ENCODE measurements at places on chromosomes 2 and 18.

DNA sequence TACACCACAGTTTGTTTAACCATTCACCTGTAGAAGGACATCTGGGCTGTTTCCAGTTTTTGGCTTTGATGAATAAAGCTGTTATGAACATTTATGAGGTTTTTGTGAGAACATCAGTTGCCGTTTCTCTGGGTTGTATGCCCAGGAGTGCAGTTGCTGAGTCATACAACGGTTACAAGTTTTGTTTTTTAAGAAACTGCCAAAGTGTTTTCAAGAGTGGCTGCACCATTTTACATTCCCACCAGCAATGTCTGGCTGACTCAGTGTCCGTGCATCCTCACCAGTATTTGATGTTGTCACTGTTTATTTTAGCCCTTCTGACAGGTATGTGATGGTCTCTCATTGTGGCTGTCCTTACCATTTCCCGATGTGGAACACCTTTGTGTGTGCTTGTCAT lies 48.0 kb upstream of the GPR17 start:
- no peak for DNase-seq

- DNase-seq = no peak
These were observed 7.2 kb upstream of the CTDSP1 start for GRCh38 chr2:218392459-218392858.

DNA sequence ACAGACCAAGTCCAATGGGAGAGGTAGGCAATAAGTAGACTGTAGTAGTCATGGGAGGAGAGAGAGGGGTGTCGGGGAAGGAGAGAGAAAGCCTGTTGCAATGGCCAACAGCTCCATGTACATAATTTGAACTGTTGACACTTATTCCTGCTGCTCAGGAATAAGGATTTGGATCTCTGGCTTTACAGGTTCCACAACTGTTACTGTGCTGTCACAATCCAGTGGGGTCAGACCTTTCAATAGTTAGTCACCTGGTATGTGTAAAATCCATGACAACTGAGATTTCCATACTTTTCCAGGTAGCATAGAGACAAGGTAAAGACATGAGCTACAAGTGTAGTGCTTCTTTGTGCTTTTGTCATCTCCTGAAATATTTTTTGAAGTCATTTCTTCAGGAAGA lies 47.5 kb upstream of the RIOK3 start:
- no peak for DNase-seq

DNA sequence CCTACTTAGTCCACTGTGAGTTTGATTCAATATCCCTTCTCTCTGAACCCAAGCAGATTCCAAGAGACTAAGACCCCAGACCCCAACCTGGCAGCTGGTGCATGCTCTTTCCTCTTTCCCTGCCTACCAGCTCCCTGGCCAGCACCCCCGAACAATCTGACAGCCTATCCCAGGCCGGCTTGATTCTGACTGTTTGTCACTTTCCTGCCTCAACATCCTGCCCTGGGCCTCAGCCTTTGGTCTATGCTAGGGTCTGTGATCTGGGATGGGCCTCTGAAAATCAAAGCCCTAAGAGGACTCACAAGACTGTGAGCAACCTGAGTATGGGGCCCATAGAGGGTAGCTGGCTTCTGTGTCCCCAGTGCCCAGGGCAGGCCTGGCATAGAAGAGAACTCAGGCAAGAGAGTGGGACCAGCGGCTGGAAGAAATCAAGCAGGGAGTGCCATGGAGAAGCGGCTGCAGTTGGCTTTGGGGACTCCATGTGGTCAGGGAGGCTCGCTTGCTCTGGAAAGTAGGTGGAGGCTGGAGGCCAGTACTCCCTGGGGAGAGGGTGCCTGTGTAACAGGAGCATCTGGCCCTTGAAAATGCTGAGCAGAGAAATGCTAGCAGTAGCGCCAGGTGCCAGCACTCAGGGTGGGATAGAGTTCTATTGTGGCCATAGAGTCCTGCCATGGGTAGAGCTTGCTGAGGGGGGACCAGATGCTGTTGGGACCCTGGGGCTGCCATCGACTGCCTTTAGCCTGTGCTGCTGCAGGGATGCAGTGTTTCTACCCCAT lies 343.9 kb downstream of the DYSF start:
- no peak for DNase-seq

- DNase-seq = no peak
These were observed 13.4 kb downstream of the ERICH2 start for GRCh38 chr2:170783549-170783948.

- DNase-seq = no peak
These were observed 11.8 kb downstream of the TDRD15 start for GRCh38 chr2:21135585-21135984.

DNA sequence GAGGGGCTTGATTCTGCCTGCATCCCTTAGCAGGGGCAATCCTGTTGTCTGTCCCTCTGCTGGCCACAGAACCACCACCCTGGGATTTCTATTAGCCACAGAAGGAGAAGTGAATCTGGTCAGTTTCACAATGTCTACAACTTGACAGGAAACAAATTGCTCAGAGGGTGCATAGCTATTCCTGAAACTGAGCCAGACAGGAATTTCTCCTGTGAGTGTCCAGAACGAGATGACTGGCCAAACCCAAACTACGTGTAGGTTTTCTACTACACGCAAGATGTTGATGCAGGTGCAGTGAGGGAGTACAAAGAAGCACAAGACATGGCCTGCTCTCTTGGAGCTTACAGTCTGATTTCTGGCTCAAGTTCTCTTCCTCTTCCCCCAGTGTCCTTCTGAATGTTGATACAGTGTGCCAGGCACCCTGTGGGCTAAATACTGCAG lies 201.9 kb downstream of the CLIP4 start:
- no peak for DNase-seq

DNA sequence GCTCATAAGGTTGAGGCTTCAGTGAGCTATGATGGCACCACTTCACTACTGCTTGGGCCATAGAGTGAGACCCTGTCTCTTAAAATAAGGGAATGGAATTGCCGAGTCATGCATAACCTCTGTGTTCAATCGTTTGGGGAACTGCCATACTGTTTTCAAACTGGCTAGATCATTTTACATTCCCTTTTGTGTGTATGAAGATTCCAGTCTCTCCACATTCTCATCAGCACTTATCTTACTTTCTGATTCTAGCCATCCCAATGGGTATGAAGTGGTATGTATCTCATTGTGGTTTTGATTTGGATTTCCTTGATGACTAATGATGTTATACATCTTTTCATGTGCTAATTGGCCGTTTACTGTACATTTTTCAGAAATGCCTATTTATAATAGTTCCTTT lies 23.7 kb downstream of the MARCHF7 start:
- DNase-seq = no peak

Measured in SHP77 treated with DMSO at 0.1 percent for 48 hours (cell line).